D341Med (cell line): ENCODE measurements at places on chromosomes 16 and 17.

GRCh38 chr17:21374441-21375161, 1.6 kb upstream of the KCNJ12 start:
- no peak for DNase-seq

DNA sequence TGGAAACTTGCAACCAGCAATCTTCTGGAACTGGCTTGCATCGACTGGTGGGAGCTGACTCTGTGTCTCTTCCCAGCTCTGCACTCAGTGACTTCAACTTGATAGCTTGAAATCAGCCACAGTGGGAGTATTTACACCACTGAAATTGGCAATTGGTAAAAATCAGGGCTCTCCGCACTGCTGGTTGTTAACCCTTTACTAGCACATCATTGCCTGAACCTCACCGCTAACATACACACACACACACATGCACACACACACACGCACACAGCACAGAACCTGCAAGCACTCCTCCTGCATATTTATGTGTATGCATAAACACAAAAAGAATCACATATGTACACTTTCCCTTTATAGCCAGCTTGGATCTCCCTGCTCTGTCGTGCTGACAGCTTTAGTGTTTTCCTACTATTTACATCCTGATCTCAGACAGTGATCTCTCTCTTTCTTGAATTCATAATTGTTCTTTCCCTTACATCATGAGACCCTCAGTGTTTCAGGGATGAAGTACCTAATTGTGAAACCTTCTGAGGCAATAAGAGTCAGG, 7.9 kb upstream of the TMIGD1 start:
- DNase-seq, result no peak

- DNase-seq, result no peak
Measured at GRCh38 chr17:32656886-32657285, 170.1 kb downstream of the CDK5R1 start.

DNA sequence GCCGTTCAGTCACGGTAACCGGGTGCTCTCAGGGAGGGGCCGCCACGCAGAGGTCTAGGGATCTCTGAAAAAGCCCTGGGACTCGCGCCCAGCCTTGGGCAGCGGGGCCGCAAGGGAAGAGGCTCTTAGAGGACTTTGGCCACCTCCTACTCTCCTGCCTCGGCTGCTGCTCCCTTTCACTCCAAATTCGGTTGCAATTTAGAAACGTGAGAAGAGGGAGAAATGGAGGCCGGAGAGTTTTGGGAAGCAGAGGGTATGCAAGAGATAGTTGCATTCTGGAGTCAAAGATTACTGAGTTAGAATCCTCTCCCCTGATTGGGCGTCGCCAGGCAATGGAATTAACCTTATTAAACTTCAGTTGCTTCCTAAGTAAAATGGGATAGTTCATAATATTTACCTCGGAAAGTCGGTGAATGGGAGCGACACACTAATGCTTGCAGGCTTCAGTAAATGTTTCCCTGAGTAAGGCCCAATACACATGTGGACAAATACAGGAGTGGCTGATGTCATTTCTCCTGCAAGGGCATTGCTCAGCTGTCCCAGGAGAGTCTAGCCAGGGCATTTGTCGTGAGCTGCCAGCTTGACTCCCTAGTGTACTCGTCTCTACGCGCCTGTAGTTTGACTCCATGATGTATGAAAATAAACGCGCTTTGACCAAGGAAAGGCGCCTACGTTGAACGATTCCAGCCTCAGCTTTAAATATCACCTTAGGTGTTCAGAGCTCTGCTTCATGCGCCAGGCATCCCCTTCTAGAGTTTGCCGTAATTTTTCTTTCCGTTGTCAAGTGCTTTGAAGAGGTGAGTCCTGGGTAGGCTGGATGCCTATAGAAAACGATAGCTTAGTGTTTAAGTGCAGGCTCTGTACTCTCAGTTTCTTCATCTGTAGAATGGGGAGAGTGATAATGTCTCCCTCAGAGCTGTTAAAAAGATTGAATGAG, 667 bp downstream of the OGFOD1 start:
- peak; percentile 75 for DNase-seq

DNA sequence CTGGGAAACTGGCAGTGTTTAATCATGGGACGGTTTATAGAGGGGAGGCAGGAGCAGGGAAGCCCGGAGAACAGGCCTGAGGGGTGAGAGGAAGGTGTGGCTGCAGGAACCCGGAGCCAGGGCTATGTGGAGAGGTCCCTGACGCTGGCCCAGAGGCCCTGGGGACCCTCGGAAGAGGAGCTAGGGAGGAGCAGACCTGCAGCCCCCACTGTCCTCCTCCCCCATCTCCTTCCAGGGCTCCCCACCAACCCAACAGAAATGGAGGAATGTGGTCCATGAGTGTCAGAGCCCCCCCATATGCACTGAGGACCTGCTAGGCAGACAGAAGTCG, 20.3 kb downstream of the TMEM235 start:
- no peak for DNase-seq

DNA sequence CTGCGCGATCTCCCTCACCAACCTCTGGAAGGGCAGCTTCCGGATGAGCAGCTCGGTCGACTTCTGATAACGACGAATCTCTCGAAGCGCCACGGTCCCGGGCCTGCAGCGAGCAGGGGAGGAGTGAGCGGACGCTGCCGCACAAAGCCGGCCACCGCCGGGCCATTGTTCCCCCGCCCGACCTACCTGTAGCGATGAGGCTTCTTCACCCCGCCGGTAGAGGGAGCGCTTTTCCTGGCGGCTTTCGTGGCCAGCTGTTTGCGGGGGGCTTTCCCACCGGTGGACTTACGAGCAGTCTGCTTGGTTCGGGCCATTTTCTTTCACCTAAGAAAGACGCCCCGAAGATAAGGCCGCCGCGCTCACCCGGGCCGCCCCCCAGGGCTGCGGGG, 5.8 kb upstream of the UNK start:
- no peak for DNase-seq

DNA sequence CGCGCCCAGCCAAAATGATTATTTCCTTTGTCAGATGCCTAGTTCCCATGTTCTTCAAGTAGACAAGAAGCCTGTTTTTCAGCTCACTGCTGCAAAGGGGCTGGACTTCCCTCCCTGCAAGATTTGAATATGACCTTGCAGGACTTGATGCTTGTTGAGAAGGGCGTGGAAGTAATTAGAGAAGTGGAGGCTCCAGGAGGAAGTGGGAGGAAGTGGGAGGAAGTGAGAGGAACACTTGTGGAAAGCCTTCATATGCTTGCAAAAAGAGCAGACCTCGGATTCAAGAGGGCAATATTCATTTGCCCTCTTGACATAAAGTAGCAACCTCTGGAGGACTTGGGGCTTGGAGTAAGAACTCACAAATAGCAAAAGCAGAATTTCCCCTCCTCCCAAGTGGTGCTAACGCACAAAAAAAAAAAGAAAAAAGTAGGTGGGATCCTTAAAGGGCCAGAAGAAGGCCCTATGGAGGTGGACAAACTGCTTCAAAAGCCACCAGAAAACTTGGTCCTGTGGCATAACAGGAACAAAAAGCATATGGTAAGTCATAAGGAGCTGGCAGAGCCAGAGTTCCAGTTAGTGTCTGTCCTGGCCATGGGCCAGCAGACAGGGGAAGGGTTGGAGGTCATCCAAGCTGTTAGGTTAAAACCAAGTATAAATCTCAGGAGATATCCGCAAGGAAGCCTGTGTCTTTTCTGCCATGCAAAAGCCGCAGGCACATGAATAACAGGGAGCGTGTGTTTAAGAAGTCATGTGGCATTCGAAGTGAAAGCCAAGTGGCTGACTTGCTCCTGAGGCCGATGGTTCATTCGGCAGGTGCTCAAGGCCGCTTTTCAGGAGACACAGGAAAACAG, 20.6 kb upstream of the PRKAR1A start:
- no peak for DNase-seq

GRCh38 chr17:79627184-79627765, 16.4 kb upstream of the RBFOX3 start:
- peak; percentile 44 for DNase-seq

- DNase-seq, result peak; percentile 39
Measured at GRCh38 chr17:76369804-76370203, 14.6 kb upstream of the SPHK1 start.

- DNase-seq, result no peak
Measured at GRCh38 chr17:45228763-45229539, 7.3 kb downstream of the FMNL1 start.

- no peak for DNase-seq
Measured at GRCh38 chr16:6558126-6558525, 774.5 kb upstream of the RBFOX1 start.

DNA sequence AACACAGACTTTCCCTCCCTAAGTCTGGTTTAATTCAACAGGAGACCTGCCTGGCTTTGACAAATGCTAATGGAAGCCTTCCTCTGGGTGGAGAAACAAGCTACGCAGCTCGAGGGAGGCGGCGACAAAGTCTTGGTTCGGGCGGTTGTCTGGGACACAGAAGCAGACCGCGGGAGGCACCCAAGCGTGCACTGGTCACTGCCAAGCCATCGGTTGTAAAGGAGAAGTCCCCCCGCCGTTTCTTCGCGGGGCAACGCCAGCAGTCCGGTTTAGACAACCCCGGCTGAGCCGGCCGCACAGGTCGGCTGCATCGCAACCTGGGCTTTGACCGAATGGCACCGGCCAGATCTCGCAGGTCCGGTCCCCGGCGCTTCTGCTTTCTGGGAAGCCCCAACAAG, 586 bp downstream of the GLYR1 start:
- no peak for DNase-seq

DNA sequence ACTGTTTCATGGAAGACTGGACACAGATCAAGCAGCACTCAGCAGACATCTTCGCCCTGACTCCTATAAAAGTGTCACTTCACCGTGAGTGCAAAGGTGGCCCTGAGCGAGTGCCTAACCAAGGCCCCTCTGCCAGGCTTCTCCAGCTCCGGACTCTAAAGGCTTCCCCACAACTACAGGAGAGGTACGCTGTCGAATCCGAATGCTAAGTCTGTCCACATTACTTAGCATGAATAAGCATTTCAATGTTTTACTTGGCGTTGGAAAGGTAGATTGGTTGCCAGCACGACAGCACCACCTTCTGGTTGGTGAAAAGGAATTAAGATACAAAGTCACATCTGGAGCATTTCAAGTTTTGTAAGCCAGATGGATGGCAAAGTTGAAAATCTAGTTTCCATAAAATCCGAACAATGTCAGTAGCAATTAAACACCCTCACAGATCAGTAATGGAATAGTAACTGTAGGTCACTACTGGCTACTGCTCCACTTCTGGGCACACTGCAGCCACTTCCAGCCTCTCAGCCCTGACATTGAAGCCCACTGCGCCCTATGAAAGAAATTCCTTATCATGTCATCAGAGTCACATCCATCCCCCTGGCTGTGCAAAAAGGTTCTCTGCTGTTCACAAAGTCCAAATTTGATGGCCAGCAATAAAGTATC, 100.9 kb downstream of the PARN start:
- peak; percentile 49 for DNase-seq

GRCh38 chr17:5424909-5425308, 4.9 kb downstream of the RPAIN start:
- DNase-seq, result no peak

DNA sequence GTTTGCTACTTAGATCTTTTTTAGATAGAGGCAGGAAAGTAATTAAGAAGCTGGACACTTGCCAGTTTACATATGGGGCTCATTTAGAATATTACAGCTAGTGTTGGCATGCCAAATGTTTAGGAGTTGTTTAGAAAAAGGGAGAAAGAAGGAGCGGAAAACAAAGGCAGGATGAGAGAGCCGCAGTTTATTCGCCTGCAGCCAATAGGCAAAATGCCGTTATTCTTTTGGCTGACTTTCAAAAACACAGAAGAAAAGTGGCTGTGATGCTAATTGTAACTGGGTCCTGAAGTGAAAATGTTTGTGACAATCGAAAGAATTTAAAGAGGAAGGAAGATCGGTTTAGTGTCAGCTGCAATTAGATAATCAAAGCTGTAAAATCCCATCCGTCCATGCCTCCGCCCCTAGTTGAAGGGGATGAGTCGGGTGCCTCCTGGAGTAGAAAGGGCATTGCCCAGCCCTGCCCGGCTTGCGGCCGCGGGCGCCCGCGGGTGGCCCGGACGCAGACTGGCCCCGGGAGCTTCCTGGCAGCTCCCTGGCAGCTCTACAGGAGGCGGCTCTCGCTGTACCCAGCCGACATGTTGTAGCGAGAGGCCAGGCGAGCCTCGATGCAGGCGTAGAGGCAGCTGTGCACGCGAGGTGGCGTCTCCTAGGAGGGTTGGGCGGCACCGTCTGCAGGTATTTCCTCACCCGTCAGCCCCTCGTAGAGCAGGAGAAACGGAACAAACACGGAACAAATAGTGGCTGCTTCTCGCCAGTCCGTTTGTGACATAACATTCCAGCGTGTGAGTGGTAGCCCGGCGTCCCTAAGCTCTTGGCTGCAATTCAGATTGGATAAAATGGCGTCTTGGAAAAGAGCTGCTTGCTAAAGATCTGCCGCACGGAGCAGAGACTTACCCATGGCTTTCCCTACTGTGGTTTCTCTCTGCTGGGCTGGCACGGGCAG, 82.2 kb downstream of the TNRC6C start:
- peak; percentile 87 for DNase-seq

DNA sequence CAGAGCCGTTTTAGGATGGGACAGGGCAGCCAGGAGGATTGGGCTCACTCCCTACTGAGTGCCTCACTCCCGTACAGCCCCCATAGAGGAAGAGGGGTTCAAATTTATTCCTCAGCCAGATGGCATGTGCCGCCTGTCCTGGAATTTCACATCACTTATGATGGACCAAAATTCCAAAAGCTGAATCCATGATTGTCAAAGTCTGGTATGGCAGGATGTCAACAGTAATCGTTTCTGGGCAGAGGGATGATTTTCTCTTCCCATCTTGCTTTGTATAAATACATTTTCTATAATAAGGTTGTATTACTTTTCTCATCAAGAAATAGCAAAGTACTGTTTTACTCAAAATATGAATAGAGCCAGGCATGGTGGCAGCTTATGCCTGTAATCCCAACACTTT, 38.7 kb upstream of the STH start:
- no peak for DNase-seq

DNA sequence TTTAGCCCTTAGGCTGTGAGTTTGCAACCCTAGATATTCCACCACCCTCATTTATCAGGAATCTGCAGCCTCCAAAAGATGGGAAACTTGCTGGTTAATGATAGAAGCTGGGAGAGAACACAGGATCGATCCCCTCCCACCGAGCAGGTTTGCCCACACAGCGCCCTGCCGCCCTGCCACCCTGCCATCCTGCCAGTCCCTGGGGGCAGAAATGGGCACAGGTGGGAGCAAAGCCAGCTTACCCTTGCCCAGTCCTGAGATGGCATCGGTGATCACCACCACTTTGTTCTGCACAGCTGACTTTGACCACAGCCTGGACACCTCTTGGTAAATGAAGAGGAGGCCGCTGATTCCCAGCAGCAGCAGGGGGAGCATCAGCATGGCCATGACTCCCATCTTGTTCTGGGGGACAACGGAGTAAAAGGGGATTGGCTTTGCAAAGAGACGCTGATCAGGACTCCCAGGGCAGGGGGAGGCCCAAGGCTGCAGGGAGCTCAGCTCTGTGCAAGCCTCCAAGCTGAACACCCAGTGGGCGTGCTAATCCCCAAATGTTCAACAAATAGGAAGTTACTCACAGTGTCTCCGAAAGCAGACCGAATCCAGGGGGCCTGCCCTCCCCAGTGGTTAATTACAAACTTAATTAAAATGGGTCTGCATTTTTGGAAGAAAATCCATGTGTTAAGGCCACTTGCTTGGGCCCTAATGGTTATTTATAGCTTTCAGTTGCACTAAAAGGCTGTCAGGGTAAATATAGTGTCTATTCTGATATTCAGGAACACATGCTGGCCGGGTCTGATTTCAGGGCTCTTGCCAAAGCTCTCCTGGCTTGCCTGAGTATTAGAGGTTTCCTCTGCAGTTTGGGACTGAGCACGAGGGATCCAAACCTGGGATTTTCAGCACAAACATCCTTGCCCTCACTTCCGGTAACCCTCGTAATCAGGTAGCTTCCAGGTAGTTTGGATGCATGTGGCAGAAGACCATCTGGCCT, at the start of gene DHRS7C:
DHRS7C (minus strand) TSS at position 704 of the 988 bp plus-strand sequence; CDS start at position 396, 308 bp downstream.
- no peak for DNase-seq
